ENCODE measurements at places on chromosomes 16 and 17. TPM values are rescaled to one million over a fixed set of nuclear protein-coding genes. Genes with fewer than 3 reads are reported as not detected.

GRCh38 chr17:76791053-76791980, 53.4 kb downstream of the MFSD11 start:
- no peak for DNase-seq

- DNase-seq, result peak; percentile 53
Observed at GRCh38 chr16:84836234-84836647, 16.5 kb downstream of the CRISPLD2 start.

GRCh38 chr16:31382485-31383161, 10.5 kb upstream of the ITGAD start:
- peak; percentile 44 for DNase-seq

GRCh38 chr16:16989368-16989767, 481.4 kb downstream of the XYLT1 start:
- no peak for DNase-seq

DNA sequence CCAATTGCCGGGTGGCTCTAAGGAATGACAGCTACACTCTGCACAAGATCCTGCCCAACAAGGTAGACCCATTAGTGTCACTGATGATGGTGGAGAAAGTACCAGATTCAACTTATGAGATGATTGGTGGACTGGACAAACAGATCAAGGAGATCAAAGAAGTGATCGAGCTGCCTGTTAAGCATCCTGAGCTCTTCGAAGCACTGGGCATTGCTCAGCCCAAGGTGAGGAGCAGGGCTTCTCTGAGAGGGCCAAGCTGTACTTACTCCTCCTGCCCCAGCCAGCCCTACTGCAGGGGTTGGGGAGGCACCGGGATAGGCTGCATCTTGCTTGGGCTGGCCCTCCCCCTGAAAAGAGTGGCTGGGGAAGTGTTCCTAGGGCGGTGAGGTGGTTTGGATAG, 2.8 kb upstream of the FTSJ3 start:
- DNase-seq, result no peak

- DNase-seq, result no peak
Observed at GRCh38 chr17:2057175-2057759, 2.4 kb downstream of the HIC1 start.

DNA sequence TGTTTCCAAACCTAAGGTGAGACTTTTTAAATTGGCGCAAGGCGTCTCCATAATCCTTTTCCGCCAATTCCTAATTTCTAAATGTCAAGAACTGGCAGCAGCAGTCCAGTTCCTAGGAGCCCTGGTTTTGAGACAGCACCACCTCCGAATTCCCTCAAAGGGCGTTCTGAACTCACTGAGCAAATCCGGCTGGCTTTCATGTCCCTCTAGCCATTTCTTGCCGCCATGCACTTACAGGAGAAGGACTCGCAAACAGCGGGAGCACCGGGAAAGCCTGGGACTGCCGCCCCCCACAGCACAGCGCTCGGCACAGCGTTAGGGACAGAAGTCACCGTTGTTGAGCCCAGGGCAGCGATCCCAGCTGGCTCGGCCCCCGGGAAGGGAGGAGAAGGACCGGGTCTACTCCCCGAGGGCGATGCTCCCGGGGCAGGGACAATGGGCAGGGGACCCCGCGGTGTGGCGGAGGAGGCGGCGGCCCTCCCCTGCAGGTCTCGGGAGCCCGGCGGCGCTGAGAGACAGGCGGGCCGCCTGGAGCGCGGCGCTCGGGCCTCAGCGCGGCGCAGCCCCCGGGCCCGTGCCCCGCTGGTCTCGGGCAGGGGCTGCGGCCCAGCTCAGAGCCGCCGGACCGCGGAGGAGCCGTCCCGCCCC, 545 bp downstream of the ARHGAP17 start:
- no peak for DNase-seq

- DNase-seq, result no peak
Observed at GRCh38 chr17:56786989-56787482, 46.7 kb downstream of the C17orf67 start.

- no peak for DNase-seq
Observed at GRCh38 chr17:3976675-3977171, 12.5 kb upstream of the ATP2A3 start.

- no peak for DNase-seq
Observed at GRCh38 chr17:73983621-73984400, 219.7 kb upstream of the RPL38 start.

DNA sequence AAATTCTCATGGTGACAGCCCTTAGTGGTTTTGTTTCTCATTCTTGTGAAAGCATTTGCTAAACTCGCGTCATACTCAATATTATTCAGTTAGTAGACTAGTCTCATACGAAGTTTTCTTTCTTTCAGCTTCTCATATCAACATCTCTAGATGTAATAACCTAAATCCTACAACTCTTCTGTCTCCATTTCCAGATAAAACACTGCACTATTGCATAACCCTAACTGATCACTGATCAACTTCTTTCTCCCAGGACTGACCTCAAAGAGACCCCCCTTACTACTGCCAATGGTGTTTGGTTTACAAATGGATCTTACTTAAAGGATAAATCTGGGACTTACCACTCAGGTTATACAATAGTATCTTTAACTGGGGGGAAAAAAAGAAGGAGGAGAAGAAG, 36.3 kb upstream of the TEKT1 start:
- no peak for DNase-seq

DNA sequence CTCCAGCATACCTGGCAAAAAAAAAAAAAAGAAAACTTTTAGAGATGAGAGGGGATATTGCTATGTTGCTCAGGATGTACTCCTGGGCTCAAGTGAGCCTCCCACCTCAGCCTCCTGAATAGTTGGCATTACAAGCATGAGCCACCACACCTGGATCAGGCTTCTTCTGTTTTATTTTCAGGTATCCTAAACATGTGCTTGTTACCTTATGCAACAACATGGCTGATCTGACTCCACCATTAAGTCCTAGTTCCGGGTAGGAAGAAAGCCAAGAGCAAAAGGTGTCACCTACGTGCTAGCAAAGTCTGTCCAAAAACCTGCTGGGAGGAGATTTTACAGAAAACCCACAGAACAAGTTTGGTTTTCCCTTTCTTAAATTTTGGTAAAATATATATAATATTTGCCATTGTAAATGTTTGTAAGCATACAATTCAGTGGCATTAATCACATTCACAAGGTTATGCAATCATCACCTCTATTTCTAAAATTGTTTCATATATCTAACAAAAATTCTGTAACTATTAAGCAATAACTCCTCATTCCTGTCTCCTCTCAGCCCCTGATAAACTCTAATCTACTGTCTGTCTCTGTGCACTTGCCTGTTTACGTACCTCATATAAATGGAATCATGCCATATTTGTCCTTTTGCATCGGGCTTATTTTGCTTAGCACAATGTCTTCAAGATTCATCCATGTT, 9.1 kb upstream of the CACNG3 start:
- no peak for DNase-seq

Gene CTNS
- 21.7 TPM for polyA plus RNA-seq

Gene ZSCAN10
- 0.66 TPM for polyA plus RNA-seq

Gene PDE6G
- 2.6 TPM for polyA plus RNA-seq

Gene GDPD1
- polyA plus RNA-seq, result 3.6 TPM

Gene EVI2B
- polyA plus RNA-seq, result 7.9 TPM

Gene CA5A
- 0.03 TPM for polyA plus RNA-seq

Gene CCL16
- polyA plus RNA-seq, result 0.19 TPM

All from large intestine (tissue), 12 donors.